ENCODE measurements at places on chromosomes 7 and 10.

DNA sequence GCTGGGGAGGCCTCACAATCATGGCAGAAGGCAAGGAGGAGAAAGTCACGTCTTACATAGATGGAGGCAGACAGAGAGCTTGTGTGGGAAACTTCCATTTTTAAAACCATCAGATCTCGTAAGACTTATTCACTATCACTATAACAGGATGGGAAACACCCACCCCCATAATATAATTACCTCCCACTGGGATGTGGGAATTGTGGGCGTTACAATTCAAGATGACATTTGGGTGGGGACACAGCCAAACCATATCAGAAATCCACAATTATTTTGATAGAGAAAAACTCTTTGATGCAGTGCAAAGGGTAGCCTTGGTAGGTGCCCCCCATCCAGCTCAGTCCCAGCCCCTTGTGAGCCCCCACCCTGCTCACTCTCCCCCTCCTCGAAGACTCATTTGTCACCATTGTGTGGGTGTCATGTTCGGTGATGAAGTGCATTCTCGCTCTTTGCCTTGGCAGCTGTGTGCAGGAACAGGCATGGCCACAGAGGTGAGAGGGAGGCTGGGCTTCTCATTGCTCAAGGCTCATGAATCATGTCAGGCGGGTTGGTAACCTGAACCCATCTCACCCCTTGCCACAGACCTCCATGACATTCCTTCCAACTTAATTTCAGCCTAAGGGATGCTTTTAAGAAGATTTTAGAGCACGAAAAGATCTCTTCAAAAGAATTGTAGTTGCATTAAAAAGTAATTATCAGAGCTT lies 75.9 kb downstream of the BUB3 start:
- no peak for DNase-seq

- DNase-seq = no peak
Measured at GRCh38 chr7:32871624-32872371, 19.8 kb downstream of the KBTBD2 start.

DNA sequence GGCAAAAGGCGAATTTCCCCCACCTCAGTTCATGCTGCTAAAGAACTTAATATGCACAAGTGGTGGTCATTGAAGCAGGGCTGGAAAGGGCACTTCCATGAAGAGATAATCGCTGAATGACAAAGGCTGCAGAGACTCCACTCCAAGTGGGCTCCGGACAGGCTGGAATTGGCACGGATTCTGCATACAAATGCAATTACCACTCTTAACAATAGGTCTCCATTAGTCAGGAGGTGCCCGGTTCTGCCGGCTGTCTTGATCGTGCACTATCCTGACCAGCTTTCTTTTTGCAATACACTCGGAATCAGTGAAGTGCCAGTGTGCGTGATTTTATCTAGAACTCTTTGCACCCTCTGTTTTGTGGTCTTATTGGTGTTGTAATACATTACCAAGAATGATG lies 49.7 kb downstream of the INSYN2A start:
- DNase-seq = no peak

DNA sequence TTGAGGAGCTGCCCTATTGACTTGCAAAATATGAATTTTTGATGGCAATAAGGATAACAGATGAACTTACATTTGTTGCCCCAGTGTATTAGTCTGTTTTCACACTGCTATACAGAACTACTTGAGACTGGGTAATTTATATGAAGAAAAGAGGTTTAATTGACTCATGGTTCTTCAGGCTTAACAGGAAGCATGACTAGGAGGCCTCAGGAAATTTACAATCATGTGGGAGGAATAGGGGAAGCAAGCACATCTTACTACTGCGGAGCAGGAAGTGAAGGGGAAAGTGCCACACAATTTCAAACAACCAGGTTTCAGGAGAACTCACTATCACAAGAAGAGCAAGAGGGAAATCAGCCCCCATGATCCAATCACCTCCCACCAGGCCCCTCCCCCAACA lies 57.9 kb downstream of the ZNF22 start:
- DNase-seq = no peak

- DNase-seq = no peak
Measured at GRCh38 chr7:125246706-125247105, 317.1 kb upstream of the POT1 start.

- DNase-seq = no peak
Measured at GRCh38 chr7:155312633-155313032, 15.0 kb downstream of the INSIG1 start.

GRCh38 chr7:124667312-124668153 lies 98.1 kb downstream of the GPR37 start:
- DNase-seq = no peak

DNA sequence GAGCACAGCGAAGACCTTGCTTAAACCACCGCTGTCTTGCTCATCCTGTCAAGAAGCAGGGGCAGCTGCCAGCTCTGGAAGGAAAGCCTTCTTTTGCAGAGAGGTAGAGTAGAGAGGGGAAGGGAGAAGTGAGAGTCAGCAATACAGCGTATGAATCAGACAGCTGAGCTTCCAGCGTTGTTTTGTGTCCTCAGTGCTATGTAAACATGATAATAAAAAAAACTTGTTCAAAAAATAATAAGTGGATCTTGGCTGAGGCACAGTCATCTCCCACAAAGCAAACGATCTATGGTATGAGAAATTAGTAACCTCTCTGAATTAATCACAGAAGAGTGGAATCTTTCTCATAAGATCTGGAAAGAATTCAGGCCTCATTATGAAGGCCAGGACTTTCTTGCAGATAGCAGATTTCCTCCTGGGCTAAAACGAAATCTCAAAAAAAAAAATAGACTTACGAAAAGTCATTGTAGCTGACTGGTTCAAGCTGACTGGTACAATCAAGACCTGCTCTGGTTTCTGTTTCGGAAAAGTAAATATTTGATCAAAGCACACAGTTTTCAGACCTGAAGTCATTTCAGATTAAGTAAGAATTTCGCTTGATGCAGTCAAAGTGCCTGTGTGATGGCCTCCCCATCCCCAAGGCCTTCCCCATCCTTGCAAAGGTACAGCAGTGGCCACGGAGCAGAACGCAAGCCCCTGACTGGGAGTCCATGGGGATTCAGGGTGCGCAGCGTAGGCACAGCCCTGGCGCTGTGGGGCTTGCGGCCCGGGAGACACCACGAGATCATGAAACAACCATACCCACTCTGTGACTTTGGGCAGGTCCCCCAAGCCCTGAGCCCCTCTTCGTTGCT lies 29.4 kb downstream of the CHST15 start:
- DNase-seq = no peak

Measured in NCI-H2227 treated with DMSO at 0.1 percent for 48 hours (cell line).